ENCODE measurements at places on chromosomes 7 and 10. TPM values are rescaled to one million over a fixed set of nuclear protein-coding genes. Genes with fewer than 3 reads are reported as not detected.
A peak's percentile ranks its signal among the peaks of the same experiment; 100 is the strongest.

DNA sequence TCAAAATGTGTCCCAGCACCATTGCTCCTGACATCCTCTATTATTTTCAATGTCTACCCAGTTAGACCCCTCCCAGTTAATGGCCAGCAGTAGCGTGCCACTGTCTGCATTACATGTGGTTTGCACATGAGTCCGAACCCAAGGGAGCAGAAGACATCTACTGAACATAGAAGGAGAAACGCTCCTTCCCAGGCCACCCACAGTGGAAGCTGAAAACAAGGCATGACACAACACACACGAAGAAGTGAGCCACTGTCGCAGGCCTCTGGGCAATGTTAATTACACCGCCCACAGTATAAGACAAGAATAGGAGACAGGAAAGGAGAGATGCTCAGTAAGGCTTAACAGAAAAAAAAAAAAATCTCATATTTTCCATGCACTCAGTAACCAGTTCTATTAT, 50.5 kb downstream of the MKX start:
- no peak for DNase-seq

GRCh38 chr10:117615649-117616048, 73.1 kb downstream of the EMX2 start:
- DNase-seq, result no peak
- peaks cover 7% of the 10 kb centered on the region for H3K27me3 ChIP-seq
- peaks cover 5% of the 10 kb centered on the region for H3K36me3 ChIP-seq
- no peak overlapping the region for H3K27ac ChIP-seq

DNA sequence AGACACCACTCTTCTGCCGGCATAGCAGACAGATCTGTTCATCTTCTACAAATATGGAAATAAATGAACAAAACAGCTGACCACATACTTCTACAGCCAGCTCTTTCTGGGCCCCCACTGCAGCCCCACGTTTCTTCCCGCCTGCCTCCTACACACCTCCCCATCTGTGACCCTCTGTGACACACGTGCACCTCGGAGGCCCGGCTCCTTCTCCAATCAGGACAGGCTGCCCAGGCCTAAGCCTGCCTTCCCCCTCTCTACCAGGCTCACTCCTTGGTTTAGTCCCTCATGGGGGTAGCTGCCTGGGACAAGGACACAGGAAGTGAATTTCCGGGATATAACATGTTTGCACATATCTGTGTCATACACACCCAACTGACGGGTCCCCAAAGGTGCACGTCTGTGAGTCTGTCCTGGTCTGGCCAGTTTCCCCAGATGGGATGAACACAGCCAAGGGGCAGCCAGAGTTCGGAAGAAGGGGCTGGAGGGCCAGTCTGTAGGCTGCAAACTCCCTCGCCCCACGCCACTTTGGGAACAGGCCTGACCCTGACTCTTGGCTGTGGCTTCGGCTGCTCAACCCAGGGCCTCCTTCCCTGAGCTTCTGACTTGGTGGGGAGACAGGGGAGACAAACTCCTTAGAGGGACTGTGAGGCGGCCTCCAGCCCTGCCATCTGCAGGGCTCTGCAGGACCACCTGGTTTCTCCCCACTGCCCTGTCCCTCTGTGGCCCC, 30.3 kb downstream of the PITRM1 start:
- no peaks in the 10 kb centered on the region for H3K27me3 ChIP-seq
- H3K4me1 ChIP-seq, result no peaks in the 10 kb centered on the region
- no peaks in the 10 kb centered on the region for H3K36me3 ChIP-seq
- no peak for DNase-seq
- H3K4me3 ChIP-seq, result no peak overlapping the region
- H3K27ac ChIP-seq, result no peak overlapping the region

The IQUB gene
- 0.98 TPM for total RNA-seq

DNA sequence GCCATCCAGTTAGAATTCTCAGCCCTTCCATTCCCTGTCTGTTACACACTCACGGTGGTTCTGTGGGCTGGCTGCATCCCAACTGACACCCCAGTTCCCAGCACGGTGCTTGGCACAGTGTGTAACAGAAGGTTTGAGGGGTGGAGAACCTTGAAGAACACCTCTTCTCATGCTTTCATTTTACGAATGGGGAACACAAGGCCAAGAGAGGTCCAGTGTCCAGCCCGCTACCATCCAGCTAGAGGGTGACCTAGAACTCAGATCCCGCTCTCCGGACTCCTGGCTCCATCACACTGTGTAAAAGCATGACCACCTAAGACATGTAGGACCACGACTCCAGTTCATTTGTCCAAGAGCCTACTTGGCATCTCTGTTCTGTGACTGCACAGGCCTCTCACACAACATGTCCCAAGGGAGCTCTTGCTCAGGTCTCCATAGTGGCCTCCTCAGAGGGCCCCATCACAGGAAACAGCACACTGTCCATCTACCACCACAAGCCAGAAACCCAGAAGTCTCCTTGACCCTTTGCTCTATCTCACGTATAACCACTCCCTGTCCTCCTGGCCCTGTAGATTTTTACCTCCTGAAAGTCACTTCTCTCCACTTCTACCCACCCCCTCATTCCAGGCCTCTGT, 2.8 kb upstream of the CDH23 start:
- no peak overlapping the region for H3K27ac ChIP-seq
- H3K36me3 ChIP-seq, result peaks cover 5% of the 10 kb centered on the region
- H3K4me1 ChIP-seq, result peaks cover 15% of the 10 kb centered on the region
- no peak overlapping the region for H3K4me3 ChIP-seq

DNA sequence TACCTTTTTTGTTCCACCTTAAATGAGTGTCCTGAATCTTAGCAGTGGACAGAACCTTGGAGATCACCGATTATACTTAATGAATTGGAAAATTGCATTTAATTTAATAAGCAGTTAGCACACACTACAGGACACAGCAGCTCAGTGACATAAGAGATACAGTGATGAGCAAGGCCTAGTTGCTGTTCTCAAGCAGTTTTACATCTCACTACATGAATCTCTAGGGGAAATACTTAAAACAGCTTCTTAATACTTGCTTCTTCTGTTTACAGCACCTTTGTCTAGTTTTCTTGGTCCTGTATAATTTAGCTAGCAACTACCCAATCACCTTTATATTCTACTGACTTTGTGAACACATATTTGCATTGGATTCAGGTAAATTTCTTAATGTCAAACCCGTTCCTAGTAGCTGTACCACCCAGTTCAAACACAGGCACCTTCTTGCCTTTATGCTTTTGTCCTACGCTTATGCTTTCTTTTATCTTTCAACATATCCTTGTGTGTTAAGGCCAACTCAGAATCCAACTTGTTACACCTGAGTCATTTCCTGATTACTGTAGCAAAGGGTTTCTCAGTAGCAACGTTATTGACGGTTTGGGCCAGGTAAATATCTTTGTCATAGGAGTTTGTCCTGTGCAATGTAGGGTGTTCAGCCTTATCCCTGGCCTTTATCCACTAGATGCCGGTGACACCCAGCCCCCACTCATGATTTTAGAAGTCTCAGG, 1.8 kb downstream of the STAM start:
- H3K27me3 ChIP-seq, result peaks cover 10% of the 10 kb centered on the region
- no peaks in the 10 kb centered on the region for H3K36me3 ChIP-seq
- H3K4me3 ChIP-seq, result peak overlapping the region; percentile 99
- no peak for DNase-seq
- peaks cover 15% of the 10 kb centered on the region for H3K4me1 ChIP-seq

DNA sequence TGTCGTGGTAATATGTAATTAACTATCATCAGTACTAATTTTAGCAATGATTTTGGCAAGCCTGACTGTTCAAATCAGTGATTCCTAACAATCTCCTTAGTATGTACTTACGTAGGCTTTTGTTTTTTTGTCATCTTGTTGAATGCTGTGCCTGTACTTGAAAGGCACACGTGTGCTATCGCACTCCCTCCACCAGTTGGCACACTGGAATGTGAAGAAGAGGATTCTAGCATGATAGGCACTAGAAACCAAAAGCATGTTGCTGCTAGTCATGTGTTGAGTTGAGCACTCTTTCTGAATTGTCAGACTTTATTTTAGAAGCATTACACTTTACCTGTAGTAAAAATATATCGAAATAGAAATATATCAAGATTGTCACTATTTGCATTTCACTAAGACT, 59.1 kb downstream of the TASOR2 start:
- no peaks in the 10 kb centered on the region for H3K4me1 ChIP-seq
- DNase-seq, result no peak
- H3K4me3 ChIP-seq, result no peak overlapping the region
- no peaks in the 10 kb centered on the region for H3K36me3 ChIP-seq

- H3K36me3 ChIP-seq, result no peaks in the 10 kb centered on the region
- DNase-seq, result no peak
- H3K27ac ChIP-seq, result no peak overlapping the region
- peaks cover 6% of the 10 kb centered on the region for H3K27me3 ChIP-seq
- peaks cover 3% of the 10 kb centered on the region for H3K4me1 ChIP-seq
- no peak overlapping the region for H3K4me3 ChIP-seq
Observed at GRCh38 chr7:140034421-140034820, 28.3 kb downstream of the PARP12 start.

The AZGP1 gene
- 0.44 TPM for total RNA-seq

- no peaks in the 10 kb centered on the region for H3K36me3 ChIP-seq
- no peak for DNase-seq
- peaks cover 4% of the 10 kb centered on the region for H3K4me1 ChIP-seq
- H3K27me3 ChIP-seq, result no peaks in the 10 kb centered on the region
- no peak overlapping the region for H3K27ac ChIP-seq
Observed at GRCh38 chr10:43386549-43386948, 15.1 kb downstream of the FXYD4 start.

- no peaks in the 10 kb centered on the region for H3K4me1 ChIP-seq
- no peak overlapping the region for H3K4me3 ChIP-seq
- DNase-seq, result no peak
- no peaks in the 10 kb centered on the region for H3K36me3 ChIP-seq
Observed at GRCh38 chr10:93211991-93212390, 138.3 kb downstream of the CYP26A1 start.

GRCh38 chr10:52703898-52704297, 68.7 kb downstream of the MBL2 start:
- no peaks in the 10 kb centered on the region for H3K27me3 ChIP-seq
- H3K27ac ChIP-seq, result no peak overlapping the region
- H3K36me3 ChIP-seq, result no peaks in the 10 kb centered on the region
- DNase-seq, result no peak
- no peaks in the 10 kb centered on the region for H3K4me1 ChIP-seq
- no peak overlapping the region for H3K4me3 ChIP-seq

DNA sequence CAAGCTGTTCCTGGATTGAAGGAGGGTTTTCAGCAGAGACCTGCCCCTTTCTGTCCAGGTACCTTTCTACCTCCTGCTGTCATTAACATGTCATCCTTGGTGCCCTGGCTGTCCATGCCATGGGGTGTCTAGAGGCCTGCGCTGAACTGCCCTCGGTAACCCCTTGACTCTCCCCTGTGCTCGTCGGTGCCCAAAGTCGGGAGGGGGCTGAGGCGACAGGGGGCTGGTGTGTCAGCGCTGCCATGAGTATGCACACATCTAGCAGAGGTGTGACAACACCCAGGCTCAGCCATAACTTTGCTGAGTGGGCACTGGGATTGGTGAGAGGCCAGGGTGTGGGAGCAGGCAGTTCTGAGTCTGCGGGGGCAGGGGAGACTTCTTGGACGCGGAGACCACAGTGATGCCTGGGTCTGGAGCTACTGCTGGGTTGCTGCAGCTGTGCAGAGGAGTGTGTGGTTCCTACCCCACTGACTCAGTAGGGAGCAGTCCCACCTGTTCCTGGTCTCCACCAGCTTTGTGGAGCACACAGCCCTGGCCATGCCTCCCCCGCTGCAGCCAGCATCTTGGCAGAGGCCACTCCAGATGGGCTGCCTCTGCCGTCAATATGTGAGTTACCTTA, 376.2 kb upstream of the SEMA3C start:
- H3K27me3 ChIP-seq, result peaks cover 2% of the 10 kb centered on the region
- H3K36me3 ChIP-seq, result no peaks in the 10 kb centered on the region
- H3K27ac ChIP-seq, result no peak overlapping the region
- DNase-seq, result no peak

DNA sequence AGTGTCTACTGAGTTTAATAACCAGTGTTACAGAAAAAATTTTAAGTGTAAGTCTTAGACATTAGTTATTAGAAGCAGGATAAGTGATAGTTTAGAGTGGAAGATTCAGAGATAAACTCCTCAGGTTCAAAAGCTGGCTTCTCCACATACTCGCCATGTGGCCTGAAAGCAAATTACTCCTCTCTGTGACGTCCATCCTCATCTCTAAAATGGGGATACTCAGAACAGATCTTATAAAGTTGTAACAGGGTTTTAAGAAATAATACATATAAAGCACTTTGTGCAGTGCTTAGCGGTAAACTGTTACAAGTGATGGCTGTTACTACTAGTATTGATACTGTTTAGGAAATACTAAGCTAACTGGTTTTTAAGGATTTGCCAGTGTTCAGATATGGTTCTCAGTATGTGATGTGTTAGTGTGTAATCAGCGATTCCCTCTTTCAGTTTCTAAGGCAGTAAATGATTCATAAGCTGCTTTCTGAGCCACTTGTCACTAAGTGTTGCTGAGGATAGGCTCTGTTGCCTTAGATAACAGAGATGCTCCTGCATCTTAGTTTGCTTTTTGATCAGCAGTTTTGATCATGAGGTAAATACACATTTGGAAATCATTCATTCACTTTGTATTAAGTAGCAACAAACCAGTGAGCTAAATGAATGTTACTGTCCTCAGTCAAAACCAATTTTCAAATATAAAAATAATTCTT, 58.7 kb downstream of the CYP51A1 start:
- no peak overlapping the region for H3K27ac ChIP-seq
- H3K27me3 ChIP-seq, result no peaks in the 10 kb centered on the region
- DNase-seq, result no peak
- no peak overlapping the region for H3K4me3 ChIP-seq

GRCh38 chr10:89921403-89921802, 220.0 kb downstream of the KIF20B start:
- no peaks in the 10 kb centered on the region for H3K36me3 ChIP-seq
- H3K4me3 ChIP-seq, result no peak overlapping the region
- H3K4me1 ChIP-seq, result no peaks in the 10 kb centered on the region
- no peak for DNase-seq

DNA sequence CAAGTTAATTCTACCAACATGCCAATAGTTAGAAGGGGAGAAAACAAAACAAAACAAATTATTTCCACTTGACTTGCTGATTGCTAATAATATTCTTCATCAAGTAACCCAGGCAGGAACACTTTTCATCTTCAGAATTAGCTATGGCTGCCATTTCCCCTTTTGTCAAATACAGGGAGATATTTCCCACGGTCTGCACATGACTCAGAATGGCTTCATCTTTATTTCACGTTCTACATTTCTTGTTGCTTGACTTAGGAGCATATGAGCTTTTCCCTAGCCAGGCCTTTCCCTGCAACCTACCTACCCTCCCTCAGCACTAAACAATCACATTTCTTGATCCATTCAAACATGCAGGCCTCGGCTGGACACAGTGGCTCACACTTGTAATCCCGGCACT, 6.5 kb downstream of the CPVL start:
- peaks cover 2% of the 10 kb centered on the region for H3K27me3 ChIP-seq
- H3K36me3 ChIP-seq, result no peaks in the 10 kb centered on the region
- no peak overlapping the region for H3K4me3 ChIP-seq
- no peaks in the 10 kb centered on the region for H3K4me1 ChIP-seq
- H3K27ac ChIP-seq, result no peak overlapping the region

All from glutamatergic neuron (in vitro differentiated cells).